ENCODE measurements at places on chromosomes 1 and 21.

DNA sequence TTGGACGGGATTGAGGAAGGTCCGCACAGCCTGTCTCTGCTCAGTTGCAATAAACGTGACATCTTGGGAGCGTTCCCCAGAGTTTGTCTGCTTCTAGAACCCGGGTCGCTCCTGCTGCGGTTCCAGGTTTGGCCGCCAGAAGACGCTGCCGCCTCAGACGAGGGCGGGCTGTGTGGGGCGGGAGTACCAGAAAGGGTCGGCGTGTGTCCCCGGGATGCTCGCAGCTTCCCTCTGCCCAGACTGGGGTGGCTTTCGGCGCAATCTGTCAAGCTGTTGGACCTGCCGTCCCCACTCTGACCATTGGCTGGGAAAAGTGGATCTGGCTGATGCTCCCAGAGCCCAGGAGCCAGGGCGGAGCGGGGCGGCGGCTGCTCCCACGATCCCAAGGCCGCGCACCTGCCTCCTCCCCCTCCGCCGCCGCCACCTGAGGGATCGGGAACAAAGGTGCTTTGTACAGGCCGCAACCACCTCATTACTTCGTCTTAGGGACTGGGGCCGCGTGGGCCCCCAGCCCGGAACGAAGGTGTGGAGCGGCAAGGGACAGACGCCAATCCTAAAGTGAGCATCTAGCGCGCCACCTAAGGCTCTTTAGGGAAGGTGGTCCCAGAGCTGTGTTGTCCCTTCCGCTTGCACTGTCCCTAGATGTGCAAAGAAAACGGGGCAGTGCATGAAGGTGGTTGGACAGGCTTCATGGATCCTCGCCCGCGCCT is 683 bp upstream of the EFNA4 start:
- H3K27ac ChIP-seq = peak overlapping the region; percentile 79
- DNase-seq = peak; percentile 43
- peaks cover 15% of the 10 kb centered on the region for H3K36me3 ChIP-seq
- peak overlapping the region; percentile 81 for H3K4me3 ChIP-seq
- no peaks in the 10 kb centered on the region for H3K27me3 ChIP-seq

DNA sequence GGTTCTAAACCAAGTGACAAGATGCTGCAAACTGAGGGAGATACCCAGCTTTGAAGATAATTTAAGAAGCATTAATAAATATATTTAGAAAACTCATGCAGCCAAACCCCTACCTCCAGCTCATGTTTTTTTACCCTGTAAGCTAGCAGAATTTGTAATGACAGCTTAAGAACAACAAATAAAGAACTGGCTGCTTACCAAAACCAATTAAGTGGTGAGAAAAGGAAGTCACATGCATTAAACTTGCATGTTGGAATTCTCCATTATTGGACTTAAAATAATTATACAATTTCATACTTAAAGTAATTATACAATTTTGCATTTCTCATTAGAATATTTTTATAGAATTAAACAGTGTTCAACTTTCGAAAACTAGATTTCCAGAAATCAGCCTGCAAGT is 75.6 kb upstream of the CNIH3 start:
- no peak for DNase-seq
- peaks cover 6% of the 10 kb centered on the region for H3K4me1 ChIP-seq
- H3K4me3 ChIP-seq = no peak overlapping the region
- H3K27me3 ChIP-seq = peaks cover 25% of the 10 kb centered on the region
- no peak overlapping the region for H3K27ac ChIP-seq

- DNase-seq = no peak
- no peak overlapping the region for H3K4me3 ChIP-seq
- H3K27me3 ChIP-seq = no peaks in the 10 kb centered on the region
- H3K36me3 ChIP-seq = peaks cover 9% of the 10 kb centered on the region
- peaks cover 51% of the 10 kb centered on the region for H3K4me1 ChIP-seq
- H3K27ac ChIP-seq = no peak overlapping the region
Measured at GRCh38 chr1:161017756-161018630, 3.0 kb downstream of the F11R start.

- no peaks in the 10 kb centered on the region for H3K4me1 ChIP-seq
- H3K4me3 ChIP-seq = no peak overlapping the region
- no peaks in the 10 kb centered on the region for H3K36me3 ChIP-seq
- DNase-seq = no peak
- H3K27ac ChIP-seq = no peak overlapping the region
Measured at GRCh38 chr1:212622906-212623305, 14.3 kb downstream of the ATF3 start.

DNA sequence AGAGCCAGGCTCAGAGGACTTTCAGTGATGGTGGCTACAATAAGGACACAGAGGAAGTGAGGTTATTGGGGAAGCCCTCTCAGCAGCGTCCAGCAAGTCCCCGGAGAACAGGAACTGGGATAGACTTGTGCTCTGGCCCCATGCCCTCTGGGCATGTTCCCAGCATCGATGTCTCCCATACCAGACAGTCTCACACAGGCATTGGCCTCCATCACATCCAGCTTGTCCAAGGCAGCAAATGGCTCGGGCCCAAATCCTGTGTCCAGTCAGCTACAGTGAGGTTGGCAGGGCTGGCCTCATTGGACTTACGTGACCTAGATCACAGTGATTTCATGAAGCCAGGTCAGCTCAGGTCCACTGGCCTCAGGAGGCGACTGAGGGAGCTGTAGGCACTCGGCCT is 19.6 kb upstream of the TMEM54 start:
- peaks cover 6% of the 10 kb centered on the region for H3K36me3 ChIP-seq
- H3K27me3 ChIP-seq = peaks cover 89% of the 10 kb centered on the region
- DNase-seq = no peak
- peaks cover 27% of the 10 kb centered on the region for H3K4me1 ChIP-seq
- no peak overlapping the region for H3K4me3 ChIP-seq

DNA sequence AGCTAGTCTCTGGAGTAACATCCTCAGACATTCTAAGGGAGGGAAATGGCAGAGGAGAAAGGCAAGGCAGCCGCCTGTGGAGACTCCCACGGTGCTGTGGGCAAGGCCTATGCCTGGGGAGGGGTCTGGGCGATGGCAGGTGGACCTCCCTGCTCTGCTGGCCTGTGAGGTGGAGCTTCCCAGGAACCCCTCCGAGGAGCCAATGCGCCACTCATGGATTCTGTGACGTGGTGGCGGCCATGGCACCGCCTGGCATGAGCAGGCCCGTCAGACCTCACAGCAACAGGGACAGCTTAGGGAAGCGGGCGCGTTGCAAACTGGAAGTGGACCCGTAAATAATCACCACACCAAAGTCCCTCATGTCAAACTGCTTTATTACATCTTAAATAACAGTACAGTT is 6.7 kb upstream of the NADK start:
- H3K4me1 ChIP-seq = peaks cover 35% of the 10 kb centered on the region
- DNase-seq = no peak
- peaks cover 62% of the 10 kb centered on the region for H3K36me3 ChIP-seq
- no peak overlapping the region for H3K27ac ChIP-seq

DNA sequence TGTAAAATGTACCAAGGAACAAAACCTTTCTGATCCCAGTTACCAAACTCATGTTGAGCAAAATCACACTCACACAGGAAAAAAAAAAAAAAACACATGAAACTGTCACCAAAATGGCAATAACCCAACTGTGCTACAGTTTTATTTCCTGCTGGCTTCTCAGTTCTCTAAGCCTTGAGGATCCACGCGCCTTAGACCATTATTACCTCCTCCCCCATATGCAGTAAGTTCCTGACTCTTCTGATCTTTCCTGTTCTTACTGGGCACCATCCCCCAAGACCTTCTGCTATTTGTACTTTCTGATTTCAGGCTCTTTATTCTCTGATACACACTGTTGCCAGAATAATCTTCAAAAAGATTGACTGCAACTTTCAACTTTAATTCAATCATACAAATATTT is 79.6 kb downstream of the SLC45A1 start:
- H3K4me3 ChIP-seq = peak overlapping the region; percentile 10
- H3K4me1 ChIP-seq = peaks cover 59% of the 10 kb centered on the region
- no peaks in the 10 kb centered on the region for H3K27me3 ChIP-seq
- H3K27ac ChIP-seq = peak overlapping the region; percentile 71
- no peak for DNase-seq

DNA sequence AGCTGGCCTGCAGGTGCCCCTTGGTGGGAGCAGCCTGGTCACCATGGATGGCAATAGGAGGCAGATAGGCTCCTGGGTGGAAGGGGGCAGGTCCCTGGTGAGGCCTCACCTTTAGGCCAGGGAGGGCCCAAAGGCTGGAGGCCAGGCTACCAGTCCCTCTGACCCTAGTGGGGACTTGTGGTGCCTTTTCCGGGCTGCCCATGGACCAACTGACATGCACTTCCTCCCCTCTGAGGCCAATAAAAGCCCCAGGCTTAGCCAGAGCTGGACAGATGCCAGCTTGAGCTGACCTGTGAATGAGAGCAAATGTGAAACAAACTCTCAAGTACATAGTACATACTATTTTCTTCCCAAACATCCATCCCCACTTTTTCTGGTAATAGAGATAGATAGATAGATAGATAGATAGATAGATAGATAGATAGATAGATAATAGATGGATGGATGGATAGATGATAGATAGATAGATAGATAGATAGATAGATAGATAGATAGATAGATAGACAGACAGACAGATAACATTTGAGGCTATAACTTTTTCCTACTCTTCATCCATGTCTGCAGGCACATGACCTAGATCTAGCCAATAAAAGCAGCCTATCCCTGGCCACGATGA is 9.2 kb upstream of the CTTNBP2NL start:
- H3K27me3 ChIP-seq = peaks cover 72% of the 10 kb centered on the region
- H3K27ac ChIP-seq = no peak overlapping the region
- H3K36me3 ChIP-seq = no peaks in the 10 kb centered on the region
- DNase-seq = no peak
- no peak overlapping the region for H3K4me3 ChIP-seq
- H3K4me1 ChIP-seq = peaks cover 7% of the 10 kb centered on the region

DNA sequence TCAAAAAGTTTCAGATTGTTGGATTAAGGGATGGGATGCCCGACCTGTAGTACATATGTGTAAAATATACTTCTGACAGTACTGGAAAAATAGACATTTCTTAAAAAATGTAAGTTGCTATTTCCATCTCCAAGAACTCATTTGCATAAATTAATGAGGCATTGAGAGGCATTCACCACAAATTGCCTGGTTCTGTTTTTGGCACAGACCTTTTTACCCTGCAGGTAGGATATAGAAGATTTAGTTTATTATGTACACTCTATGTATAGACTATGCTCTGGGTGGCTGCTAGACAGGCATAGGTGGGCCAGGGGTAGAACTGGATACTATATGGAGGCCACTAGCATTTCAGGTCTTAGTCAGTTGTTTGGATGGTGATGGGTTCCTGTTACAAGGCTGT is 8.0 kb downstream of the CCDC17 start:
- no peaks in the 10 kb centered on the region for H3K27me3 ChIP-seq
- H3K4me1 ChIP-seq = no peaks in the 10 kb centered on the region
- H3K27ac ChIP-seq = no peak overlapping the region
- no peak for DNase-seq

GRCh38 chr1:8425150-8425780 is 107.4 kb downstream of the SLC45A1 start:
- no peaks in the 10 kb centered on the region for H3K27me3 ChIP-seq
- no peak overlapping the region for H3K4me3 ChIP-seq
- peak overlapping the region; percentile 98 for H3K27ac ChIP-seq

DNA sequence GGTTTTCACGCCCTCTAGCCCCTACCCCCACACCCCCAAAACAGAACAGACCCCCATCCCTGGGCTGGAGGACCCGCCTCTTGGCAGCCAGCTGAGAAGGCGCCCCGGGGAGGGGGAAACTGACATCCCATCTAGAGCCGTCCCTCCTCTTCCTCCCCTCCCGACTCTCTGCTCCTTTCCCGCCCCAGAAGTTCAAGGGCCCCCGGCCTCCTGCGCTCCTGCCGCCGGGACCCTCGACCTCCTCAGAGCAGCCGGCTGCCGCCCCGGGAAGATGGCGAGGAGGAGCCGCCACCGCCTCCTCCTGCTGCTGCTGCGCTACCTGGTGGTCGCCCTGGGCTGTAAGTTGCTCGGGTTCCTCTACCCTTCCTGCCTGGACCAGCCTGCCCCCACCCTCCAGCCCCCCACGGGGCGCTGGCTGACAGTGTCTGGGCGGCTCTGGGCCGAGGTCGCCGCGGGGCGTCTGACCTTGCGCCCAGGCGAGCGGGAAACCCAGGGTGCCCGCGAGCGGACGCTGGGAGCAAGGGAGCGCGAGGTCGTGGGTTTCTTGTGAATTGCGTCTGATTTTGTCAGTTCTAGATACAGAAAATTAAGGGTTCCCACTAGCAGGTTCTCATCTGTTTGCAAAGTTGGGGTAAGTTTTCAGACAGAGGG is 618 bp downstream of the JAM2 start:
- H3K27me3 ChIP-seq = peaks cover 54% of the 10 kb centered on the region
- peak overlapping the region; percentile 72 for H3K4me3 ChIP-seq
- H3K27ac ChIP-seq = no peak overlapping the region
- peaks cover 1% of the 10 kb centered on the region for H3K36me3 ChIP-seq

- H3K36me3 ChIP-seq = no peaks in the 10 kb centered on the region
- H3K4me1 ChIP-seq = no peaks in the 10 kb centered on the region
- no peak overlapping the region for H3K27ac ChIP-seq
- no peak overlapping the region for H3K4me3 ChIP-seq
Measured at GRCh38 chr1:238018214-238018613, 127.5 kb upstream of the ZP4 start.

GRCh38 chr1:79271759-79272158 is 265.2 kb upstream of the ADGRL4 start:
- no peaks in the 10 kb centered on the region for H3K27me3 ChIP-seq
- no peak overlapping the region for H3K4me3 ChIP-seq
- no peaks in the 10 kb centered on the region for H3K36me3 ChIP-seq
- DNase-seq = no peak

GRCh38 chr1:210857146-210857663 is 276.7 kb downstream of the KCNH1 start:
- no peaks in the 10 kb centered on the region for H3K4me1 ChIP-seq
- H3K36me3 ChIP-seq = no peaks in the 10 kb centered on the region
- H3K27me3 ChIP-seq = peaks cover 2% of the 10 kb centered on the region
- H3K4me3 ChIP-seq = no peak overlapping the region

- no peak overlapping the region for H3K27ac ChIP-seq
- H3K27me3 ChIP-seq = no peaks in the 10 kb centered on the region
- H3K4me1 ChIP-seq = no peaks in the 10 kb centered on the region
- H3K4me3 ChIP-seq = no peak overlapping the region
- DNase-seq = no peak
Measured at GRCh38 chr1:196538473-196538872, 69.8 kb downstream of the KCNT2 start.

GRCh38 chr1:151907363-151908139 is 1.8 kb downstream of the THEM4 start:
- peak overlapping the region; percentile 79 for H3K4me3 ChIP-seq
- no peaks in the 10 kb centered on the region for H3K27me3 ChIP-seq
- H3K27ac ChIP-seq = peak overlapping the region; percentile 51

GRCh38 chr1:166884040-166884642 is 8.1 kb upstream of the TADA1 start:
- no peak overlapping the region for H3K27ac ChIP-seq
- H3K27me3 ChIP-seq = peaks cover 29% of the 10 kb centered on the region
- no peak overlapping the region for H3K4me3 ChIP-seq

GRCh38 chr1:161273402-161273801 is 14.9 kb downstream of the PCP4L1 start:
- H3K27ac ChIP-seq = no peak overlapping the region
- no peak for DNase-seq
- H3K36me3 ChIP-seq = peaks cover 1% of the 10 kb centered on the region
- H3K27me3 ChIP-seq = peaks cover 37% of the 10 kb centered on the region
- no peaks in the 10 kb centered on the region for H3K4me1 ChIP-seq
- no peak overlapping the region for H3K4me3 ChIP-seq

GRCh38 chr1:199756066-199756465 is 271.4 kb upstream of the NR5A2 start:
- peaks cover 45% of the 10 kb centered on the region for H3K27me3 ChIP-seq
- no peak overlapping the region for H3K4me3 ChIP-seq
- DNase-seq = no peak
